Right atrium auricular region (tissue), 2 donors: ENCODE measurements at places on chromosomes 4 and X. TPM values are rescaled to one million over a fixed set of nuclear protein-coding genes. Genes with fewer than 3 reads are reported as not detected.

GRCh38 chr4:142474398-142475087, 371.6 kb downstream of the INPP4B start:
- no peak for DNase-seq

The DUSP21 gene
- not detected for total RNA-seq

GRCh38 chrX:136659174-136659573, 11.2 kb downstream of the CD40LG start:
- no peak for DNase-seq

The MAML3 gene
- 5.8 TPM for total RNA-seq

- DNase-seq: no peak
Measured at GRCh38 chrX:124033821-124034220, 72.3 kb downstream of the STAG2 start.

DNA sequence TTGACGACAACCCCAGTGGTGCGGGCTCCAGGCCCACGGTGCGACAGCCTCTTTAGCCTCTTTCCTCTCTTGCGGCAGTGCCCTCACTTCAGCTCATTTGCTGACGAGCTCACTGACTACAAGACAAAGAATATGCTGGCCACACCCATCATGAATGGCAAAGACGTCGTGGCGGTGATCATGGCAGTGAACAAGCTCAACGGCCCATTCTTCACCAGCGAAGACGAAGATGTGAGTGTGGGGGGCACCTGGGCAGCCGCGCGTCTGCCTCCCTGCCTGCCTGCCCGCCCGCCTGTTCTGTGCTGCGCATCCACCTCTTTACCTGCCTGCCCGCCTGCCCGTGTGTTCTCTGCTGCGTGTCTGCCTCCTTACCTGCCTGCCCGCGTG, 9.2 kb downstream of the PDE6B start:
- no peak for DNase-seq

GRCh38 chr4:41236032-41236431, 20.7 kb upstream of the UCHL1 start:
- no peak for DNase-seq

The GRK4 gene
- 8.2 TPM for total RNA-seq

The HTN3 gene
- not detected for total RNA-seq

The MAPK10 gene
- 2.6 TPM for total RNA-seq

GRCh38 chr4:7893539-7893938, 46.1 kb downstream of the AFAP1 start:
- no peak for DNase-seq

- no peak for DNase-seq
Measured at GRCh38 chr4:172826346-172826745, 342.3 kb upstream of the GALNT7 start.

- no peak for DNase-seq
Measured at GRCh38 chr4:5712517-5712916, 1.5 kb downstream of the EVC start.

The HSFX2 gene
- total RNA-seq: not detected

DNA sequence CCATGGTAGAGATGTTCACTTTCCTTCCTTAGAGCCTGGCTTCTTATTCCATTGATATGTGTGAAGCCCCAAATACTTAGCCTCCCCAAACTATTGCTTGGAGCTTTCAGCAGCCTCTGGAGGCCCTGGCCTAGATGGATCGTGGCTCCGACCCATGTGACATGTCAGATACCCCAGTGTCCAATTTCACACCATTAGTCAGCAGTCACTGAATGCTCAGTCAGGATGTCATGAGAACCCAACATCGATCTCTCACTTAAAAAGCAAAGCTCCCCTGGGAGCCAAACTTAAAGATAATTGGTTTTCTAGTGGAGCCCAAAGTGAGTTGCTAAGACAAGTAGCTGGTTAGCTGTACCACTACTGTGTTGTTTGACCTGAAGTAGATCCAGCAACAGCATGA, 41.6 kb upstream of the IGSF1 start:
- DNase-seq: no peak

The PABPC1L2B gene
- not detected for total RNA-seq

DNA sequence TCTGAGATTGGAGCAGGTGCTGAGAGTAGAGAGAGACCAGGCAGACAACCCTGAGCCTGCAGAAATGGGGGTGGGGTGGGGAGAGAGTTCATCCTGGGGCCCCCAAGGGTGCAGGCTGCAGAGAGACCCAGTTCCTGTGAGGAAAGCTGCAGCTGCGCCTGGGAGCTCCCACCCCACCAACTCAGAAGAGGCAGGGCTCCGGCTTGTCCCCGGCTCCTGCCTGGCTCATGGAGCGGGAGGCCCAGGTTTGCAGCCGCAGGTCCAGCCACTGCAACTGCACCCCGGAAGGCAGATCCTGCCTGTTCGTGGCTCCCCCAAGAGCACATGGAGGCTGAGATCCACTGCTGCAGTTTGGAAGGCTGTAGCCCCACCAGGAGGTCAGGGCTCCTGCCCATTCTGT, 44.2 kb upstream of the DGKK start:
- DNase-seq: no peak

The RAB33A gene
- 13.4 TPM for total RNA-seq

The TBX22 gene
- not detected for total RNA-seq

DNA sequence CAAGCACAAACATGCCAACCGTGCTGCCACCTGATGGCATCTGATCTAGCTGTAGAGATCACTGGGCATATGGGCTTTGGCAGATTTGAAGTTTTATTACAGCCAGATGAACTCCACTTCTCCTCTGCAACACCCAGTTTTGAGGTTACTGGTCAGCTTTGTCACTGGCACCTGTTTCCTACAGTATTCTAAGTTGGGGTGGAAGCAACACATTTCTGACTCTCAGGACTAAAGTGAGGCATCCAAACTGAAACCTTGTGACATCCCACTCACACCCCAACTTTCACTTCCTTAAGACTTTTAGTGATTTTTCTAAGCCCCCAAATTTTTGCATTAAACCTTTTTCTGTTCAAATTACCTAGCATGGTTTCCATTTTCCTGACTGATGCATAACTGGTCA, 115.1 kb upstream of the PCDH18 start:
- DNase-seq: no peak

- DNase-seq: no peak
Measured at GRCh38 chrX:18174971-18175370, 45.7 kb downstream of the BEND2 start.

GRCh38 chr4:106615410-106615945, 246.9 kb upstream of the GIMD1 start:
- DNase-seq: no peak

- no peak for DNase-seq
Measured at GRCh38 chr4:132218406-132218805, 930.7 kb upstream of the PCDH10 start.

- DNase-seq: no peak
Measured at GRCh38 chrX:31705816-31706215, 634.0 kb upstream of the FTHL17 start.

The TRIM60 gene
- total RNA-seq: not detected

The PRPS2 gene
- 3.5 TPM for total RNA-seq

The TMEM47 gene
- 59.3 TPM for total RNA-seq

GRCh38 chr4:78446619-78447018, 105.0 kb upstream of the ANXA3 start:
- no peak for DNase-seq

The P2RY8 gene
- 0.93 TPM for total RNA-seq

The XPNPEP2 gene
- total RNA-seq: 2.0 TPM
